ENCODE measurements at places on chromosomes 7 and 10.

DNA sequence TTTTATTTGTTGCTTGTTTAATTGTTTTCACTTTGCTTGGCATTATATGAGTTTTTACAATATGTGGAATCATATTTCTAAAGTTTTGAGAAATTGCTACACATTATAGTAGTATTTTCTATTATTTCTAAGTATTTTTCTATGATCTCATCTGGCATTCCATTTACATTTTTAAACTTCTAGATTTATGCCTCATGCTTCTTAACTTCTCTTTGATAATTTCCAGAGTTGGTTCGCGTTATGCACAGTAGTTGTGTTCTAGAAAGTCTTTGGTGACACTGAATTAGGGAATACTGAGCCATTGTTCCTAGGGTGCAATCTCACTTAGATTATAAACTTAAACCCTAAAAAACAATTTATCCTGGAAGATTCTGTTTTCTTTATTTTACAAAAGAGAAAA is 129.2 kb downstream of the GNAI1 start:
- no peak for DNase-seq

DNA sequence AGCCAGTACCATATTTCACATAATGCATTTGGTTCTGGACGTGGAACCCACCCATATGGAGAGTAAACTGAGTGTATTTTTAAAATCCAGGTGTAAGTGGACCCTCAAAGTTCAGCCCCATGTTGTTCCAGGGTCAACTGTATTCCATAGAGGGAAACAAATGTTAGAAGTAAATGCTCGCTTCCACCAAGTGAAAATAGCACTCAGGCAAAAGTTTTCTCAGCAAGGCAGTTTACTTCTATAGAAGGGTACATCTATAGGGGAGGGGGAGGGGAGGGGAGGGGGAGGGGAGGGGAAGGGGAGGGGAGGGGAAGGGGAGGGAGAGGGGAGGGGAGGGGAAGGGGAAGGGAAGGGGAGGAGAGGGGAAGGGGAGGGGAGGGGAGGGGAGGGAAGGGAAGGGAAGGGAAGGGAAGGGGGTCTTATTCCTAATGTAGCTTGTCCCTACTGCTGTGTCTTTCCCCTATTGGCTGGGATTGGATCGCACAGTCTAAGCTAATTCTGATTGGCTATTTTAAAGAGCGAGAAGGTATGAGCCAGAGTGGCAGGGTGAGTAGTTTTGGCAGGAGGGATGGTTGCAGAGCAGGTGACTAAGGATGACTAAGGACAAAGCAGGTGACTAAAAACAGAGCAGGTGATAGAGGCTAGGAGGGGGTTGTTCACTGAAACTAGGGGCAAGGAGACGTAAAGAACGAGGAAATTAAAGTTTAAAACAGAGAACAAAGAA is 29.1 kb downstream of the GARIN1A start:
- DNase-seq, result no peak

DNA sequence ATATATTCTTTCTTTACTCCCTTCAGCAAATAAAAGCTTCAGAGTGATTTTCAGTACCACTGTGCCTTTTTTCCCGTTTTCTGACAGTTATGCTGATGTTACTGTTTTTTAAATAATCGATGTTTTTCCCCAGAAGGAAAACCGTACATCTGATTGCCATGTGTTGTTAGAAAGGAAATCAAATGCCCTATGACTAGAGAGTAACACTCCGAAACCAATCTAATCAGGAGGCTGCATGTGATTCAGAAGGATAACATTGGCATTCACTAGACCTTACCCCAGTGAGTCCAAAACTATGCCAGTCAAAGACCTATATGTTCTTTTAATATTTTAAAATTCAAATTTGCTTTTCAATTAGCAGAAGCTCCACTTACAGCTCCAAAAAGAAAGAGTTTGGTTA is 116.3 kb downstream of the TMEM26 start:
- no peak for DNase-seq

GRCh38 chr7:19376538-19376937 is 231.3 kb upstream of the FERD3L start:
- no peak for DNase-seq

GRCh38 chr10:117546581-117547015 is 4.1 kb downstream of the EMX2 start:
- DNase-seq, result no peak

DNA sequence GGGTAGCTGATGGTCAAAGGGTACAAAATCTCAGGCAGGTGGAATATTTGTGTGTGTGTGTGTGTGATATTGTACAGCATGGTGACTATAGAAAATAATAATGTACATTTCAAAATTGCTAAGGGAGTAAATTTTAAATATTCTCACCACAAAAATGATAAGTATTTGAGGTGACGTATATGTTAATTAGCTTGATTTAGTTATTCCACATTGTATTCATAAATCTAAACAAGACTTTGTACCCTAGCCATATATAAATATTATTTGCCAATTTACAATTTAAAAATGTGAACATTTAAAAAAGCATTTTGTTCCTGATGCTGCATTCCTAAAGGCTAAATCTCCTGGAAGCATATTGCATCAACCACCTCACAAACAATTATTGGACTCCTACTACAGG is 47.0 kb downstream of the PFKFB3 start:
- no peak for DNase-seq

GRCh38 chr7:131889572-131890150 is 333.2 kb upstream of the PODXL start:
- no peak for DNase-seq

GRCh38 chr10:73998929-73999691 is 1.2 kb downstream of the VCL start:
- no peak for DNase-seq

DNA sequence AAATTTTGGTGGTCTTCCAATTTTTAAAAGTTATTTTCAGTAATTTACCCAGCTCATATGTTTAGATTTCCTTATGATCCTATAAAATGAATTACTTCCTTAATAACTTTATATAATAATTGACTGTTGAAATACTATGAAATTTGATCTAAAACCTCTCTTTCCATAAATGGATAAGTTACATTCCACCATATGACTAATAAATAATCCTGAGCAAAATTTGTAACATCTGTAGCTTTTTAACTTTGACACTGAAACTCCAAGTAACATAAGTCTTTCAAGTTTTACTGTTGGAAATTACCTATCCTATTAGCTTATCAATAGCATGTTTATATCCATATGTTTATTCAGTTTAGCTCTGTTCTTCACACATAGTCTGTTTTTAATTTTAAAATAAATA is 85.3 kb downstream of the HECTD2 start:
- DNase-seq, result no peak

- DNase-seq, result no peak
Measured at GRCh38 chr10:68981074-68981473, 7.5 kb upstream of the KIFBP start.

GRCh38 chr10:86439544-86439943 is 72.9 kb upstream of the GRID1 start:
- no peak for DNase-seq

GRCh38 chr10:84685047-84685660 is 356.8 kb downstream of the CCSER2 start:
- no peak for DNase-seq

GRCh38 chr7:29457141-29457561 is 106.5 kb upstream of the PRR15 start:
- no peak for DNase-seq

GRCh38 chr10:14254368-14254767 is 76.4 kb downstream of the FRMD4A start:
- DNase-seq, result no peak

DNA sequence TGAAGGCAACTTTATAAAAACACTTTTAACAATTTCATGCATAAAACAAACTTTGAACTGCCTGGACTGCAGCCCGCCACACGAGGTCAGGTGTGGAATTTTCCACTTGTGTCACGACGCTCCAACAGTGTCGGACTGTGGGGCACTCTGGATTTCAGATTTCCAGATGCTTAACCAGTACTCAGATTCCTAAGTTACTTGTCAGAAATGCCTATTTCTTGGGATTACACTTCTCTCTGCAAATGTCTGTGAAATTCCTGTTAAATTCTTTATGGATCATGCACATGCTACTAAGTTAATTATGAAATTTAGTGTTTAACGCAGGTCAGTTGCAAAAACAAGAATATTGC is 473 bp upstream of the GPER1 start:
- no peak for DNase-seq

DNA sequence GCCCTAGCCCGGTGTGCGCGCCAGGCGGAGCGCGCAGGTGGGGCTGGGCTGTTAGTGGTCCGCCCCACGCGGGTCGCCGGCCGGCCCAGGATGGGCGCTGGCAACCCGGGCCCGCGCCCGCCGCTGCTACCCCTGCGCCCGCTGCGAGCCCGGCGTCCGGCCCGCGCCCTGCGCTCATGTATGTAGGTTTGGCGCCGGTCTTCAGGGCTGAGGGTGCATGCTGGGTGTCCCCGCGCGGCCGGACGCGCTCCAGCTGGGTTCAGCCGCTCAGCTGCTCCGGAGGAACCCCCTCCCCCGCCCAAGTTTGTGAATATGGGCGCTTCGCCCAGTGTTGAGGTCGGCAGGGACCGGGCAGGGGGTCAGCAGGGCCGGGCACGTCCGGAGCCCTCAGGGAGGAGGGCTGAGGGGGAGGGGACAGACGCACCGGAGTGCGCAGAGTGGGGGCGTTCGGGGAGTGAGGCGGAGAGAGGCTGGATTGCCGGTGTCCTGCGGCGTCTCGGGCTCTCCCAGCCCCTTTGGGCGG is 559 bp downstream of the VWC2 start:
- DNase-seq, result no peak

- DNase-seq, result no peak
Measured at GRCh38 chr10:23516530-23516929, 77.7 kb downstream of the OTUD1 start.

DNA sequence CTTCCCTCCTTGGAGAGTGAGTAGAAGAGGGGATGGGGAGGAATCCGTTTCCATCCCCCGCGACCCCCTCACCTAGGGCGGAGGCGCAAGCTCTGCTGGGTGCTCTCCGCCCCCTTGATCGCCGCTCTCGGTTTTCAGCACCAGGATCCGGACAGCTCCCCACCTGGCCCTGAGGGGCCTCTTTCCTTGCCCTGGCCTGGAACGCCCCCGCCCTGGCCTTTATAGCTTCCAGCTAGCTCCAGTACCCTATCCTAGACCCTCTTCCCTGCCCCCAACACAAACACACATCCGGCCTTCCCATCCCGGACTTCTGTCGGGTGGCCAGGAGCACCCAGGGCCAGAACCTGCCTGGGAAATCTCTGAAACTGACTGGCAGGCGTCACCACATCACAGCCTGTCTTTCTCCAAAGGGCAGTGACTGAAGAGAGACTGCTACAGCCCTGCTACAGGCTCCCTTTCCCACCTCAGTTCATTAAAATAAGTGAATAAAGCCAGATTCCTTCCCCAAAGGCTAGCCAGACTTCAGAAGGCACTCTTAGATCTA is 72.3 kb upstream of the LEP start:
- DNase-seq, result peak; percentile 25

DNA sequence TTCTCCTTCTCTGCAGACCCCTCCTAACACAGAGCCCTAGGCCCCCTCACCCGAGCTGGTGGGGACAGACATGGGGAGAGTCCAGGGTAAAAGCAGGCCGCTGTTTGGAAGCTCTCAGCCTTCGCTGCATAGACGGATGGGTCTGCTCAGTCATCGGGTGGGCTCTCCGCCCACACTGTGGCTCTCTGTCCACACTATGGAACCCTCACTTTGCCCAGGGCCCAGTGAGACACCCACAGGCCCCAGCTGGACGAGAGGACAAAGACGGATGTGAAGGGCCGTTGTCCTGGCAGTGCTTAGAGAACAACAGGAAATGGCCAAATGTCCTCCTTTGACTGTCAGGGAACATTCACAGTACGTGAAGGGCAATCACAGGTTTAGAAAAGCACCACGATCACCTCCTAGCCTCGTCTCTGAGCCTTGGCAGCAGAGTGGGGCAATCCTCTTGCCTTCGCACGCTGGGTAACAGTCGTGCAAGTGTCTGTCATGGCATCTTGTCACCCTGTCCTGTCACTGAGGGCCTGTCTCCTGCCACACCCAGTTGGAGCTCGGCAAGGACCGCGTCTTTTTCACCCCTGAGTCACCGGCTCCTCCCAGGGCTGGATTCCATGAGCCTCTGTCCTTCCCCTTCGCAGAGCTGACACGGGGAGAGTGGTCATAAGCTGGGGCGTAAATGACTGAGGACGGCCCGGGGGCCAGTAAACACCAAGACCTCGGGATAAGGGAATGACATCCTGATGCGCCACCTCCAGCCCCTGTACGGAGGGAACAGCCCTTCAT is 80.6 kb downstream of the PRKAG2 start:
- DNase-seq, result no peak

- no peak for DNase-seq
Measured at GRCh38 chr10:112159469-112159868, 24.1 kb downstream of the GPAM start.

GRCh38 chr10:132192991-132193665 is 6.4 kb downstream of the DPYSL4 start:
- no peak for DNase-seq

DNA sequence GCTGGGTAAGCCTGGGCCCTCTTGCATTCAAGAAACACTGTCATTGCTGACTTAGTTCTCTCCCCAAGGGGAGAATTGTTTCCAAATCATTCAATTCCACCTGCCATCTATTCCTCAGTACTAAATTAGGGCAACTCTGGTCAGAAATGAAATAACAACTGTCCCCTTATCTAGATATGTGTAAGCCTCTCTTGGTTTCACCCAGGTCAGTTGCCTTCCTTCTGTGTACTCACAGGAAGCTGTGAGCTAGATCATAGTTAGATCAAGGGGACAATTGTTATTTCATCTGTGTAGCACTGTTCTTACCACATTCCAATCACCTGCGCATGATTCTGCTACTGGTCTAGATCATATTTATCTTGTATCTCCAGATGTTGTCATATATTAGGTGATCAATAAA is 483.0 kb upstream of the SORCS1 start:
- no peak for DNase-seq

DNA sequence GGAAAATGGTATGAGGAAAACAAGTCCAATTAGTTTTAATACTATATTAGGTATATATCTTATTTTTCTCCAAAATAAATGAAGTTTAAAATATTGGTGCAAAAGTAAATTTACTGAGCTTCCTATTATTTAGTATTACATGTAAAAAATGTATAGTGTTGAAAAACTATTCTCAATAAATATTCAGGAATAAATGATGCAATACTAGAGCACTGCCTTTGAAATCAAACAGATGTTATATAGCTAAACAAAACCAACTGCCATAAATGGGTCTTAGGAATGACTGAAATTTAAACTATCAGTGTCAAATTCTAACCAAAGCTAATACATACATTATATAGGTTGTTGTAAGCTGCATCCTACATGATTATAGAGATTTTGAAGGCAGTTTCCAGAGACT is 1434.0 kb upstream of the LRRTM3 start:
- no peak for DNase-seq

- no peak for DNase-seq
Measured at GRCh38 chr7:115292381-115292780, 370.5 kb downstream of the MDFIC start.

- DNase-seq, result no peak
Measured at GRCh38 chr7:36597090-36597773, 127.1 kb downstream of the AOAH start.

- DNase-seq, result no peak
Measured at GRCh38 chr7:151340794-151341356, 737 bp upstream of the NUB1 start.

Measured in activated naive CD8-positive, alpha-beta T cell treated with anti-CD3 and anti-CD28 coated beads for 36 hours (primary cell).